NCI-H446 (cell line): ENCODE measurements at places on chromosomes 4 and X.
A peak's percentile ranks its signal among the peaks of the same experiment; 100 is the strongest.

- no peak for DNase-seq
These were observed 514.7 kb upstream of the SPANXN1 start for GRCh38 chrX:144732588-144732987.

GRCh38 chrX:15849555-15849954 lies 5.1 kb downstream of the AP1S2 start:
- DNase-seq, result no peak

- no peak for DNase-seq
These were observed 168.1 kb downstream of the SCFD2 start for GRCh38 chr4:53197772-53198142.

- no peak for DNase-seq
These were observed 321.9 kb downstream of the HS3ST1 start for GRCh38 chr4:11106759-11107158.

- no peak for DNase-seq
These were observed 18.2 kb downstream of the MRPL1 start for GRCh38 chr4:77880784-77881183.

DNA sequence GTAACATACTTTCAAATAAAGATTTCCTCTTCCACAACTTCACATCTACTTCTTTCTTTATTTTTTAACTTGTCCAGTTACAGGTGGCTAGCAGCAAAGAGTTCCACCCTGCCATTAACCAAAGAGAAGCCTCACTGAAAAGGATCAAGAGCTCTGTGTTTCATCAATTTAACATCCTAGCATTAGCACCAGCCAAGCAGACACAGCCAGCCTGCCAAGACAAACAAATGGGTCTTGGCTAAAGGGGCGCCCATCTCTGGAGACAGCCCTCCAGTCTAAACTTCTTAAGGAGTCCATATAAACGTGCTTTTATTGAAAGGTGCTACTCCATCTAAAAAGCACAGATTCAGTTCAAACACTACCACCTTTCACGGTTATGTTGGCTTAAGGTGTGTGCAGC lies 105.3 kb downstream of the ADAMTS3 start:
- DNase-seq, result peak; percentile 9

- DNase-seq, result no peak
These were observed 194.6 kb downstream of the FRMPD4 start for GRCh38 chrX:12332786-12333347.

DNA sequence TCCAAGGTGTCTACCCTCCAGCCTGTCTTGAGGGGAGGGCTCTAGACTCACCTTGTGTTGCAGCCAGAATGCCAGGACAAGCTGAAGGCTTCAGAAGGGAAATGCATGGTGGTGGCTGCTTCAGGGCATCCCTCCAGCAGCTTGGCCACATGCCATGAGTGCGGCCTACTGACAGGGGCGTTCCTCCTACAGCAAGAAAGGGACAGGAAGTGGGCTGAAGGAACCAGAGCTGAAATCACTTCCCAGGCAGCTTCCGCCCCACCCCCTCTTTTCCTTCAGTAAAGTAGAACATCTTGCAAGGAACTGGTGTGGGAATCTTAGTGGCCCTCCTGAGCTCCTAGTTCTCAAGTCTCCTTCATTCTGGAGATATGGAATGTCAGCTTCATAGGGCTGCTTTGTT lies 167.5 kb upstream of the DGKK start:
- DNase-seq, result no peak

DNA sequence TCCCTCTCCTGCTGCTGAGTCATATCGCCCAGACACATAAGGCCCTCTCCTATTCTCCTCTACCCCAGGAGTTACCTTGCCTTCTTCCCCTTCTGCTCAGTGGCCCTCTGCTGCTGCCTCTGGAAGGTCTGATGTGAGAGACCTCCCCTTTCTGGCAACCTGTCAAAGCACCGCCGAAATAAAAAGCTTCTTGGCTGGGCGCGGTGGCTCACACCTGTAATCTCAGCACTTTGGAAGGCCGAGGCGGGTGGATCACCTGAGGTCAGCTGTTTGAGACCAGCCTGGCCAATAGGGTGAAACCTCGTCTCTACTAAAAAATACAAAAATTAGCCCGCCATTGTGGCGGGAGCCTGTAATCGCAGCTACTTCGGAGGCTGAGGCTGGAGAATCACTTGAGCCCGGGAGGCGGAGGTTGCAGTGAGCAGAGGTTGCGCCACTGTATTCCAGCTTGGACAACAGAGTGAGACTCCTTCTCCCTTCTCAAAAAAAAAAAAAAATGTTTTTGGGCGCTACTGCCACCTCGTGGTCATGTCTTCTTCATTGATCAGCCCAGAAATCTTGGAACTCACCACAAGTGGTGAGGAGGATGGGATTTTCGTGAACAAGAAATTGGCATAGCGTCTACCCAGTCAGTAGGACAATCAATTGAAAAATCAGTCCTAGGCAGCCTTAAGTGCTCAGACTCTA lies 8.6 kb upstream of the ZXDA start:
- DNase-seq, result peak; percentile 60

DNA sequence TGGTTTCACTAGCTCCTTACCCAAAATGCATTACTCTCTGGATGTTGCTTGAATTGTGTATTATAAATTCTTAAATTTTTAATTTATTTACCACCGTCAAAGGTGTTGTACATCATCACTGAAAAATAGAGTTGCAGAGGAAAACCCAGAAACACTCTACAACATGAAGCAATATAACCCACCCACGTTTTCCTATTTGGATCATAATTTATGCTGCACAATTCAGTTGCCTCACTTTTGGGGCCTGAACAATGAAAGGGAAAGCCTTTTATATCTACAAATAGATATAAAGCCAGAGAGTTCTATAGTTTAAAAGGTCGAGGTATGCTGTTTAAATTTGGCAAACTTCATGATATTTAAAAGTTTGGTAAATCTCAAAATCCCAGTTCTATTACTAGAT lies 115.4 kb downstream of the MGST2 start:
- no peak for DNase-seq

DNA sequence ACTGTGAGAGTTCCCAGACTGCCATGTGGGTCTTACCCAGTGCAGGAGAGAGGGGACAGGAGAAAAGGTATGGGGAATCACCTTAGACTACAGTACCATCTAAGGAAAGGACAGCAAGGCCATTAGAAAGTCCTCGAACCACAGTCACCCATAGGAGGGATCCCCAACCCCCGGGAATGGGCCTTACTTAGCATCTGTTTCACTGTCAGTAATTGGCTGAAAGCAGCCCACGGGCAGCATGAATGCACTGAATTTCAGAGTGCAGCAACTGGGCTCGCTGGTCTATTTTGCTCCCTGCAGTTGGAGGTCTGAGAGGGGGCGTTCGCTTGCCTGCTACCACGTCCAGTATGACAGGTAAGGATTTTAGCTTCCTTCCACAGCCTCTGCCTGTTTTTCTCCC lies 50.4 kb upstream of the KLHL8 start:
- DNase-seq, result no peak

GRCh38 chr4:98444371-98444770 lies 183.2 kb downstream of the RAP1GDS1 start:
- DNase-seq, result no peak

DNA sequence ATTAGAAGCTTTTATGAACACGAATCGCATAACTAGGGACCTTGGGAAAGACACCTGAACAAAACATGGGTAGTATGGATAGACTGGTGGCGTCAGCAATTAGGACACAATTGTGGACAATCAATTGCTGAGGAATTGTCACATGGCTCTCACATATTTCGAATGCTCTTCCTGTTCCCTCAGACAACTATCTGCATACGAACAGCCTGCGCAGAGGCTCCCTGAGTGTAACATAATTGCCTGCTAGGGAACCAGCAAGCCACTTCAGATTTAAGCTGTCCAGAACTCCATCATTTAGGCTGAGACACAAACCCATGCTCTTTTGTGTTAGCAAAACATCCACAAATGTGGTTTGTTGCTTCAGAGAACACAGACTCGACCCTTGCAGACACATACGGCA lies 160.8 kb downstream of the MGST2 start:
- no peak for DNase-seq

DNA sequence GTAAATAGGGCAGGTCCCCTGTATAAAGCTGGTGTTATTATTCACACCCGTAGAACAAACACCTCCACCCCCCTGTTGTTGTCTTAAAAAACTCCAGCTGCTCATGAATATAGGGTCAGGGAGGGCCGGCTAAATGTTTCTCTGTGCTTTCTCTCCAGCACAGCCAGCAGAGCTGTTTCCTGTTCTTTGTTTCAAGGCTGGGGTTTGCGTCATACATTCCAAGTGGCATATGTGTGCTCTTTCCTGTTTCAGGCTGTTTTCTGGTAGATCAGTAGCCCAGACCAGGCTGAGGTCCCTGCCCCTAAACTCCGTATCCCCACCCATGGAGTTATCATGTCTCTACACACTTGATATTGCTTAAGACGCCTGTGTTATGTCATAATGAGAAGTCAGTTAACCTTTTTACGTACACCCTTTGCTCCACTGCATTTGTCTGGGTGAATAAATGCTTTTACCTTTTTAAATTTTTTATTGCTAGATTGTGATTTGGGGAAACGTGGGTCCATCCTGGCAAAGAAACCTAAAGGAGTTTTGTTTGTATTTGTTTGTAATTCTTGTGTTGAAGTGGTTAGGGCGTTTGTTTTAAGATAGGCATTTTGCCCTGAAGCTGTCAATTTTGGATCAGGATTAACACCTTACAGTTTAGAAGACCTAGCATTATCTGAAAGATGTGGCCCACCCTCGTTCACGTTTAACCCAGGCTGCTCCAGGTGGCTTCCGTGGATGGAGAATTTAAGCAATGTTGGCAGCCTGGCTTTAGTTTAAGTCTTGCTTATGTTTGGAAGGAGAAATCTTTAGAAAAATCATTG lies 3.3 kb downstream of the KLF3 start:
- DNase-seq, result peak; percentile 40

- DNase-seq, result no peak
These were observed 628.3 kb upstream of the MAGEB2 start for GRCh38 chrX:29587107-29587506.

GRCh38 chr4:176805155-176805554 lies 12.4 kb upstream of the VEGFC start:
- DNase-seq, result no peak

DNA sequence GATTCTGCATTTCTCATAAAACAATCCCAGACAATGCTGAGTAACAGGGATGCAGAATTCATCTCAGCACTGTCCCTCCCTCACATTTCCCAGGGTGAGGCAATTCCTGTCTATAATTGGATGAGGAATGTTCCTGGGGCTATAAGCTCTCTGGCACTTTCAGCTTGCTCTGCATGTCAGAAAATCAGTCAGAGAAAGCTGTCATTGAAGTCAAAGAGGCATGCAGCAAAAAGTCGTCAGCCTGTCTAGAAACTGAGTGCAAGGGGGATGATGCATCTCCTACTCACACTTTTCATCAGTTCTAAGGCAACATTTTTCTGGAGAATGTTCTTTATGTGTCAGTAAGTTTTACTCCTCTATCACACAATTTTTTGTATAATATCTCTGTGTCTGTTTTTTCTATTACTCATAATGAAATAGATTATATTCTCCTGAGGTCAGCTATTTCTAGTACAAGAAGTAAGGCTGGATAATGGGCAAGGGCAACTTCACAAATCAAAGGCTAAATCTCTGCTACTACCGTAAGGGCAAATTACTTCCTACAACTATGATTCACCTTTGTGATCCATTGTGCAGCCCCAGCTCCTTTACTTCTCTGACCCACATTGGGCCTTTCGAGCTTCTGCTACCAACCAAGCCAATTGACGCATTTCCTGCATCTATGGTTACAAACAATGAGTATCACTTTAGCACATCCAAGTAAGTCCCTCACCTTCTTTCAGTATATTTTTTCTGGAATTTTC lies 56.0 kb downstream of the TASL start:
- DNase-seq, result no peak
